ENCODE measurements at places on chromosomes 11 and 22. TPM values are rescaled to one million over a fixed set of nuclear protein-coding genes. Genes with fewer than 3 reads are reported as not detected.

- H3K36me3 ChIP-seq = peaks cover 20% of the 10 kb centered on the region
- no peak for DNase-seq
- H3K4me1 ChIP-seq = no peaks in the 10 kb centered on the region
Observed at GRCh38 chr22:17137170-17137569, 16.0 kb upstream of the TMEM121B start.

GAB4 gene
- 0.63 TPM for total RNA-seq

MUC6 gene
- 0.20 TPM for total RNA-seq

GRCh38 chr11:47003180-47003877, 66.8 kb downstream of the CSTPP1 start:
- no peaks in the 10 kb centered on the region for H3K36me3 ChIP-seq
- H3K4me3 ChIP-seq = no peak overlapping the region
- H3K27me3 ChIP-seq = no peaks in the 10 kb centered on the region
- H3K4me1 ChIP-seq = no peaks in the 10 kb centered on the region
- DNase-seq = no peak
- no peak overlapping the region for H3K27ac ChIP-seq

DNA sequence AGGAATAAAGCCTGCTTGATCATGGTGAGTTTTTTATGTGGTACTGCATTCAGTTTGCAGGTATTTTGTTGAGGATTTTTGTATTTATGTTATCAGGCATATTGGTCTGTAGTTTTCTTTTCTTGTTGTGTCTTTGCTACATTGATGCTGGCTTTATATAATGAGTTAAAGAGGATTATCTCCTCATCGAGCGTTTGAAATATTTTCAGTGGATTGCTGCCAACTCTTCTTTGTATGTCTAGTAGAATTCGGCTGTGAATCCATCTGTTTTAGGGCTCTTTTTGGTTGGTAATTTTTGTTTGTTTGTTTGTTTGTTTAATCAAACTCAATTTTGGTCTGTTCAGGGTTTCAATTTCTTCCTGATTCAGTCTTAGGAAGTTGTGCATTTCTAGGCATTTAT, 758.4 kb downstream of the KCNA4 start:
- H3K27me3 ChIP-seq = no peaks in the 10 kb centered on the region
- H3K4me1 ChIP-seq = no peaks in the 10 kb centered on the region
- no peak overlapping the region for H3K4me3 ChIP-seq
- no peak overlapping the region for H3K27ac ChIP-seq
- no peaks in the 10 kb centered on the region for H3K36me3 ChIP-seq

DNA sequence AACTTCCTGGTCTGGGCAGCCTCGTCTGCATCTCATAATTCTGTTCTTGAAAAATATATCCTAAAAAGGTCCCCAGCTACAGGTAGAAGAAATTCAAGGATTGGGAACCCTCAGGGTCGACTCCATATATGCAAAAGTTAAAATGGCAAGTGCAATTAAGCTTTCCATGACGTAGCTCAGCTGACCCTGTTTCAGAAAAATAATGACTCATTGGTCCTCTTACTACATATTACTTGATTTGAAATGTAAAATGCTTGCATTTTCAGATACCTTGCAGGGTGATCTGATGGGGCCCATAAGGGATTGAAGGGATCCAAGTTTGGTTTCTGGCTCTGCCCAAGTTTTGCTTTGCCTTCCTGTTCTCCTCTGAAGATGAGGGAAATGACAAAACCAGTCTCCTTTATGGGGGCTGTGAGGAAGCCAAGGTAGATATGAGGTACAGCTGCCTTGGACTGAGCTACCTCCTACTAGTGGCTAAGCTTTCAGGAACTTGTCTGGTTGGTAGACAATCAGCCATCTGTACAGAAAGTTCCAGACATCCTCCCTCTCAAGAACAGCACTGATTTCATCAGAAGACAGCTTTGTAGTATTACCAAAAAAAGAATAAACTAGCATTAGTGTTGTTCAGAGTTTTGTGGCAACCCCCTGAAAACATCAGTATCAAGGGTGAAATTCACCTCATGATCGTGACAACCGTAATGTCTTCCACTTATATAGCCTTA, 177.3 kb downstream of the DBX1 start:
- H3K4me1 ChIP-seq = no peaks in the 10 kb centered on the region
- H3K27ac ChIP-seq = no peak overlapping the region
- no peak for DNase-seq
- no peaks in the 10 kb centered on the region for H3K36me3 ChIP-seq

DNA sequence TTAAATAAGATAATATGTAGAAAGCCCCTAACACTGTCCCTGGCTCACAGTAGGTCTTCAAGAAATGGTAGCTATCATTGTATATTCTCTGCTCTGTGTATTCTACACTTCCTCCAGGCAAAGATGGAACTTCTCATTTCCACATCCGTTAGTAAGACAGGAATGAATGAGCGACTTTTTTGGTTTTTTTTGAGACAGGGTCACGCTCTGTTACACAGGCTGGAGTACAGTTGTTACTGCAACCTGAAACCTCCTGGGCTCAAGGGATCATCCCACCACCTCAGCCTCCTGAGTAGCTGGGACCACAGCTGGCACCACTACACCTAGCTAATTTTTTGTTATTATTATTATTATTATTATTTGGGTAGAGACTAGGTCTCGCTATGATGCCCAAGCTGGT, 2.3 kb upstream of the CLPB start:
- no peak overlapping the region for H3K27ac ChIP-seq
- no peaks in the 10 kb centered on the region for H3K4me1 ChIP-seq
- no peak for DNase-seq
- H3K36me3 ChIP-seq = no peaks in the 10 kb centered on the region
- H3K4me3 ChIP-seq = no peak overlapping the region
- H3K27me3 ChIP-seq = no peaks in the 10 kb centered on the region

MYOD1 gene
- total RNA-seq = not detected

DNA sequence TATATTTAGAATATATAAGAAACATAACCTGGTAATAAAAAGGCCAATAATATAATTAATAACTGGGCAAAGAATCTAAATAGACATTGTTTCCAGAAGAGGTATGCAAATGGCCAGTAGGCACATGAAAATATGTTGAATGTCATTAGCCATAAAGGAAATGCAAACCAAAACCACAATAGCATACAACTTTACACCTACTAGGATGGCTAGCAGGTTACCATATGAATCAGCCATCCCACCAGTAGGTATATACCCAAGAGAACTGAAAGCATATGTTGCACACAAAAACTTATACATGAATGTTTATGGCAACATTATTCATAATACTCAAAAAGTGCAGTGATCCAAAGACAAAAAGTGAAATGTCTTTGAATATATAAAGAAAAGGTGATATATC, 2.7 kb upstream of the OR2D2 start:
- H3K27me3 ChIP-seq = no peaks in the 10 kb centered on the region
- no peaks in the 10 kb centered on the region for H3K36me3 ChIP-seq
- no peaks in the 10 kb centered on the region for H3K4me1 ChIP-seq

SCUBE1 gene
- total RNA-seq = 0.72 TPM

ATG13 gene
- 123 TPM for total RNA-seq
